LHCN-M2 (cell line): ENCODE measurements at places on chromosomes 7 and 10.
A peak's percentile ranks its signal among the peaks of the same experiment; 100 is the strongest.

DNA sequence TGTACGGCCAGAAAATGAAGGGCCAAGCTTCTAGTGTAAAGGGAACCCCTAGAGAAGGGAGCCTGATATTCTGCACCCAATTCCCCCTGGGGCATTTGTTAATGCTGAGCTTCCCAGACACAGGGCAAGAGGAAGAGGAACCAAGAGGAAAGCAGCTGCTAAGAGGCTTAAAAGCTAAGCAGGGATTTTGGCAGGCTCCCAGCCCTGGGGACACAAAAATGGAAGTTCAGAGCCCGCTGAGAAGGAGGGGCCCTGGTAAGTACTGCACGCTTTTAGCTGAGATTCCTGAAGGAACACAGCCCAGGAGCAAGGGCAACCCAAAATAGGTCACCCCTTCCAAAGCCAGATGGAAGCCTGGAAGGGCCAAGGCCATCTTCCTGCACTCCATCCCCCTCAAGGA, 387.3 kb upstream of the MGMT start:
- no peak for DNase-seq

- no peak for DNase-seq
These were observed 38.2 kb upstream of the PLEKHA1 start for GRCh38 chr10:122336332-122336731.

DNA sequence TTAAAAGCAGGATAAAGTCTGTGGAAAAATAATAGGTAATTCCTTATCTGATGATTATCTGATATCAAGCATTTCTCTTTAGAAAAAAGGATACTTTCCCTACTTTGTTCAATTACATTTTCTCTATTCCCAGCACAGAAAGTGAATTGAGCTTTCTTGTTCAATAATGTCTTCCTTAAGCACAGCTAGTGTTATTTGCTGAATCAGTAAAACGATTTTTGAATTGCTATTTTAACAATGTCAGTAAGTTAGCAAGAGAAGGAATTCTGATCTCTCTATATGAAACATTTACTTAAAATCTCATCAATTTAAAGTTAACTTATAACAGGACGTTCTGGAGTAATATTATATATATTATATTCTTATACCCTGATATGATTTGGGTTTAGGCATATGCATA, 337.2 kb upstream of the ANKRD30A start:
- no peak for DNase-seq

DNA sequence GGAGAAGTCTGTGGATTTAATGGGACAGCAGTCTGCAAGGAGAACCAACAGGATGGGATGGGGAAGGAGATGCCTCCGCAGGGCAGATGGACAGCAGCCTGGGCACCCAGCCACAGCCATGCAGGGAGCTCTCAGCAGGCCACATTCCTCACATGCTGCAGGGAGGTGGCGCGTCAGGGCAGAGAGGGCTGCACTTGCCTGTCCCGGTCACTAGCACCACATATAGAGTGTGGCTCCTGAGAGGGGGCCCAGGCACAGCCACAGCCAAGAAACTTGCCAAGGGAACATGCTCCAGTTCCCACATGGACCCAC, 86.8 kb upstream of the ZMIZ1 start:
- DNase-seq = no peak

DNA sequence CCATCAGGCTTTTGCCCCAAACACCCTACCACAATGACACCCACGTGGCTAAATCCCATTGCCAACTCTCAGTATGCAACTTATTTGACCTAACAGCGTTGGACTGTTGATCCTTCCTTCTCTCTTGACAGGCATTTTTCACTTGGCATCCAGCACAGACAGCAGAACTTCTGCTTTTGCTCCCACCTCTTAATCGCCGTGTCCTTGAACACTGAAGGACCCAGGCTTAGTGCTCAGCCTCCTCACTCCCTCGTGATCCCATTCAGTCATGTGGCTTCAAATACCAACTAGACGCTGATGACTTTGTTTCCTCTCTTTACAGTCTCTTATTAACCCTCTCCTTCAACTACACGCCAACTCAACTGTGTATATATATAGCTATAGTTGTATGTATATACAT, 25.0 kb downstream of the ZFAND2A start:
- DNase-seq = no peak

DNA sequence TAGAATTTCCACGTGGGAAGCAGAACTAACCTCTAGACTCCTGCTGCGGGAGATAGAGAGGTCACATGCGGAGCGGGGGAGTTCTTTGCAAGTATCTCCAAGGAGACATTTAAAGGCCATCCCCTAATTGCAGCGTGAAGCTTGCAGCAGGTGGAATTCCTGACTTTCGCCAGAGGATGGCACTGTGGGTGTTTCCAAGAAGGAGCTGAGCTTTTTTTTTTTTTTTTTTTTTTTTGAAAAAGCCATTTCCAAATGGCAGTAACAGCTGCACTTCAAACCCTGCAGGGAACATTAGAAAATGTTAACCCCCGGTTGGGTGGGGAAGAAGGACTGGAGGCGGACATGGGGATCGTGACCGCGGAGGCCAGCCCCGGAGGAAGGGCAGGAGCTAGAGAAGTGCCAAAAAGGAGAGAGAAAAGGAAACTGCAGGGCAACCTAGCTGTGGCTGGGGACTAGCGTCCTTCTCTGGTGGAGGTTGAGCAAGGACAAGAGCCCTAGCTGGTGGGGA, 487.7 kb downstream of the TYW1 start:
- DNase-seq = peak; percentile 75

- DNase-seq = peak; percentile 18
These were observed 70.0 kb upstream of the PCBD1 start for GRCh38 chr10:70958396-70958795.

DNA sequence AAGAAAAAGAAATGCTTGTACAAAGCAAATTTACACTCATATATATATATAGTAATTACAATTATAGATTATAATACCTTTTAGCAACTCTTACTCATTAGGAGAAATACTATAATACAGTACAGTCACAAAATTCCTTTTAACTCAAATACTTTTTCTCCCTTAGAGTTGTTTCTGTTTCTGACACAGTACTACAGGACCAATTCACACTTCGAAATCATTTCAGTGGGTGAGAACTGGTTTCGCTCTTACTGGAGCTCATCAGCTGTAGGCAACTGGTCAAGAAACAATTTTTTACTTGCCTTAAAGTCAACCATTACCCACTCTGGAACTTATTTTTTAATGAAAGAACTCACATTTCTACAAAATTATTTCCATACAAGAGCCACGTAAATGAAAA, 6.0 kb downstream of the CCDC186 start:
- DNase-seq = no peak

DNA sequence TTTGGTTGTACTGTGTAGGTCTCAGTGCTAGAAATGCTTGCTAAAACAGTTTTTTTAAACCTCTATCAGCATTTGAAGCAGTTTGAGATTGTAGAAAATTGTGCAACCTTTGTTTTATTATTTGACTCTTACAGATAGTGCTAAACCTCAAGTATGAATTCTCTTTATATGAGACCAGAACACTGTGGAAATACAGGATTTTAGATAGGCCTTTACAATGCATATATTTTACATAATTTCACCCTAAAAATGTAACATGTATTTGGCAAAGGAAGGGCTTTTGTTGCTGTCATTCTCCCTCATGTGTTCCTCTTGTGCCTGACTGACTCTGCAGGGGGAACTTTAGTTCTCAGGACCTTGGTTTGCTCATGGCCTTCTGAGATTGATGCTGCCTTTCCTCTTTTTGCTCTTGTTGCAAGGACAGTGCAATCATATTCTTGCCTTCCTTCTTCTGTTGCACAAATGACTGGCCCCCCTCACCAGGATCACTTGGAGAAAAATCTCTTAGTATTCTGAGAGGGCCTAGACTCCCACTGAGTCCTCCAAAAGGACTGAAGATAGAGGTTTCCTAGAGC, 188.7 kb downstream of the PPP1R9A start:
- peak; percentile 15 for DNase-seq

GRCh38 chr10:52570490-52570889, 202.1 kb downstream of the MBL2 start:
- no peak for DNase-seq

DNA sequence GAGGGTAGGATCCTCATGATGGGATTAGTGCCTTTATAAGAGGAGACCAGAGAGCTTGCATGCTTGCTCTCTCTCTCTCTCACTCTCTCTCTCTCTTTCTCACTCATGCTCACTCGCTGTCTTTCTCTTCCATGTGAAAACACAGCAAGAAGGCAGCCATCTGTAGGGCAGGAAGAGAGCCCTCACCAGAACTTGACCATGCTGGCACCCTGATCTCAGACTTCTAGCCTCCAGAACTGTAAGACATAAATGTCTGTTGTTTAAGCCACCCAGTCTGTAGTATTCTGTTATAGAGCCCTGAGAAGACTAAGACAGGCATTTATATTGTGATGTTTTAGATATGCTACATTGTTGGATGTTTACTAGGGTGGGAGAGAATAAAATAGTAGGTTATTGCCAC, 43.4 kb upstream of the MTPN start:
- DNase-seq = no peak

DNA sequence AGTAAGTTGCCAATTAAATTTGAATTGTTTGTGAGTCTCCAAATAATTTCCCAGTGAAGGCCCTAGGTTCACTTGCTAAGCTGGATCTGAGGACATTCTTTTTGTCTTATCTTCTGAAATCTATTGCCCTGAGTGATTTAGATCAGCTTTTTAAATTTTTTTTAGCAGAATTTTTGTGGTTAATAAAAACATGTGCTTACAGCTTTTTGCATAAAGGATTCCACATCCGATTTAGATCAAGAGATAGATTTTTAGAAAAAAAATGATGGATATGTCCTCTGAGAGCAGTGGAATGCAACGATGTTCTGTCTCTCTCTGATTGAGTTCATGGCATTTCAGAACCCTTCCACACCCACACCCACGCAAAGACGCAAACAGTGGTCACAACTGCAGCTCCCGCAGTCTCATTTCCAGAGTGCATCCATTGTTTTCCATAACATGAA, 358.8 kb downstream of the SUGCT start:
- no peak for DNase-seq

- peak; percentile 29 for DNase-seq
These were observed 144.2 kb downstream of the BMS1 start for GRCh38 chr10:42926843-42927242.

DNA sequence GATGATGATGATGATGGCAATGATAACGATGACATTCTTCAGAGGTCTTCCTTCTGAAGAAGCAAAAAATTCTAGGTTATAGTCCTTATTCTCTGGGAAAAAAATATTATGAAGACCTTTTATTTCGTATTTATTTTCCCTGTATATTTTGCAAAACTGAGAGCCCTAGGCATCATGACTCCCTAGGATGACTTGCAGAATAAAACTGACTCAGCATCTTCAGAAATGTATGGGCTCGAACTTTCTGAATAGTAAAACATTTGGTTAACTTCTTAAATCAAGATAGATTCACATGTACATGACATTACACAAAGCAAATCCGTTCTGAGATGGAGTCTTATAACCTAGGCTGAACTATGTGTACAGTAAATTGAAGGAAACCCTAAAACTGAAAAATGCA, 29.4 kb downstream of the DKK1 start:
- DNase-seq = no peak

- peak; percentile 68 for DNase-seq
These were observed 73.9 kb downstream of the CXCL12 start for GRCh38 chr10:44310762-44311562.

- peak; percentile 72 for DNase-seq
These were observed 15.5 kb upstream of the WNT16 start for GRCh38 chr7:121313220-121313792.

DNA sequence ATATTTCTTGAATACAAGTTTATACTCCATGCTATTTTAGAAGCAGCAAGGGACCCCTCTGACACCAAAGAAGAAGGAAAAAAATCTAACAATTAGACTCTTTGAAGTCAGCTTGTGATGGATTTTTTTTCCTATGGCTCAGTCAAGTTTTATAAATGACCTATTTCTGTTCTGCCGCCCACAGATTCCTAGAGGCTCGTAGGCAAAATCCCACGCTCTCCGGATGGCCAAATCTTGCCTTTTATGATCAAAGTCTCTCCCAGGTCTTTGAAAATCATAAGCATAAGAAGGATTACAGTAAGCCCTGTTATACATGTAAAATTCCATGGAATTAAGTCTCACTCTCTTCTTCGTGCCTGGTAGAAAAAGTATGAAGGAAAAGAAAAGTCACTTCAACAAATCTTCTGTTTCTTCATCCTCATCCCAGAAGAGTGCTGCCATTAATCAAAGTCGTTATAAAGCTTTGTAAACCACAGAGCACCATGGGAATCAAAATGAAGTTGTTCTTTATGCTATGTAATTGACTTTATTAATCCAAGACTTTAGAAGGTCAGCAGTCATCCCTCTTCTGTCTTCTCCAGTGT, 33.1 kb downstream of the ASB13 start:
- no peak for DNase-seq

DNA sequence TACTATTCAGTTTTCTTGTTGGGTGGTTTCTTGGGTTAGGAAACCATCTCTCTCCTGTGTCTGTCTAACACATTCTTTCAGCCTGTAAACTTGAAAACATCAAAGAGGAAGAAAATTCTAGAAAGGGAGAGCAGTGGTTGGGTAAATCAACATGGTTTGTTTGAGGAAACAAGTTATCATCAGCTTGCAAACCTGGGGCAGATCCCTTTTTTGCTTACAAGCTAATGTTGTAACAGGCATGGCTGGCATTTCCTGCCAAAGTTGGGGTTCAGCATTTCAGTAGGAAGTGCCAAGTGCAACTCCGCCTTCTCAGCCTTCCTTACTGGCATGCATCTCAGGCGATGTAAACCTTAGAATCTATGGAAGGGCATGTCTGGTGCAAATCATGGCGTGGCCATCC, 112.6 kb downstream of the EEPD1 start:
- no peak for DNase-seq

DNA sequence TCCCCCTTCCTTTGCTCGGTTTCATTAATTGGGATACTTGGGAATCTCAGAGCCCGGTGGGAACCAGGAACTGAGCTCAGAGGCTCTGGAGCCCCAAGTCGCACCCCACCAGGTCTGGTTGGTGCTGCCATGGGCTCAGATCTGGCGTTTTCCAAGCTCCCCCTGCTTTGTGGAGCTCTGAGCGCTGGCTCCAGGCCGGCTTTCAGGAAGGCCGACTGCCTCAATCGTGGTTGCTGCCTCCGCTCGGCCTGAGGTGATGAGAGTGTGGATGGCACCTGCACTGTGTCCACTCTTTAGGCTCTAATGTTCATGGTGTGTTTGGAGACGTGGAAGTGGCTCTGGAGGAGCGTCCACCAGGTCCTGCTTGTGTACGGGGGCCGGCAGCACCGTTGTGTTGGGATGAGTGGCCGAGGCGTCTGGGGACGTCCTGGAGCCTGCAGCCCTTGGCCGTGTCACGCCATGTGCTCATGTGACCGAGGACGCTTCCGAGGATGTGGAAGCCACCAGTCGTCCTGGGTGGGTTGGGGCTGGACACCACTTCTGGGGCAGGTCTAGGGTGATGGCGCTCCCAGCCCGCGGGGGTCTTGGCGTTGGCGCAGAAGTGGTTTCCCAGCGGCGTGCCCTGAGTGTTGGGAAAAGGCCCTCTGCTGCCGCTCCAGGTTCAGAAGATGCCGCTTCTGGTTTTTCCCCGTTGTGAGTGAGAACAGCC, 8.2 kb downstream of the INPP5A start:
- DNase-seq = no peak

DNA sequence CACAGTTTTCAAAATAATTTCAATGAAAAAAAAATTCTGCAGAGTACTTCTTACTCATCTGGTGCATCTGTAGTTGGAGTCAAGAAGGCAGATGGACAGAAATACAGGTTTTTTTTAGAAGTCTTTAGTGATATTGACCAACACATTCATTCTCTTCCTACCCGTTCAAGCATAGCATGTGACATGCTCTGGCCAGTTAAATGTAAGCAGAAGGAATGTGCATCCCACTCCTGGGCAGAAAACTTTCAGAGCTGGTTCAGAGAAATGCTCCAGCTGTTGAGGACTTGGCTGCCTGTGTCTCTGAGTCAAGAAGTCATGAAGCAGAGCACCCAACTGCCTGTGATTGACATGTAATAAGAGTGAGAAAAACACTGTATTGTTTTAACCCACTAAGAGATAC, 665.3 kb upstream of the IGFBP3 start:
- peak; percentile 57 for DNase-seq
